ENCODE measurements at places on chromosomes 3 and 15. TPM values are rescaled to one million over a fixed set of nuclear protein-coding genes. Genes with fewer than 3 reads are reported as not detected.

The CRABP1 gene
- not detected for total RNA-seq

The ZBED2 gene
- total RNA-seq, result not detected

The RTP1 gene
- not detected for total RNA-seq

The CPN2 gene
- not detected for total RNA-seq

The IFT122 gene
- total RNA-seq, result 17.1 TPM

The LTF gene
- 3.1 TPM for total RNA-seq

The MLF1 gene
- total RNA-seq, result 10.1 TPM

The CASR gene
- total RNA-seq, result not detected

The PLD1 gene
- 36.4 TPM for total RNA-seq

The NPAP1 gene
- total RNA-seq, result not detected

The GNB5 gene
- total RNA-seq, result 37.2 TPM

The SLC22A13 gene
- not detected for total RNA-seq

The GRK7 gene
- not detected for total RNA-seq

The BFSP2 gene
- total RNA-seq, result not detected

The EMC7 gene
- total RNA-seq, result 48.5 TPM

The AHSG gene
- not detected for total RNA-seq

The PPARG gene
- 20.1 TPM for total RNA-seq

The CDCP1 gene
- total RNA-seq, result 1.6 TPM

The TEX9 gene
- 1.5 TPM for total RNA-seq

The GUCA1C gene
- not detected for total RNA-seq

The GHRL gene
- 0.53 TPM for total RNA-seq

The NMB gene
- total RNA-seq, result 11.4 TPM

The ECE2 gene
- not detected for total RNA-seq
